ENCODE measurements at places on chromosomes 3 and 15.

DNA sequence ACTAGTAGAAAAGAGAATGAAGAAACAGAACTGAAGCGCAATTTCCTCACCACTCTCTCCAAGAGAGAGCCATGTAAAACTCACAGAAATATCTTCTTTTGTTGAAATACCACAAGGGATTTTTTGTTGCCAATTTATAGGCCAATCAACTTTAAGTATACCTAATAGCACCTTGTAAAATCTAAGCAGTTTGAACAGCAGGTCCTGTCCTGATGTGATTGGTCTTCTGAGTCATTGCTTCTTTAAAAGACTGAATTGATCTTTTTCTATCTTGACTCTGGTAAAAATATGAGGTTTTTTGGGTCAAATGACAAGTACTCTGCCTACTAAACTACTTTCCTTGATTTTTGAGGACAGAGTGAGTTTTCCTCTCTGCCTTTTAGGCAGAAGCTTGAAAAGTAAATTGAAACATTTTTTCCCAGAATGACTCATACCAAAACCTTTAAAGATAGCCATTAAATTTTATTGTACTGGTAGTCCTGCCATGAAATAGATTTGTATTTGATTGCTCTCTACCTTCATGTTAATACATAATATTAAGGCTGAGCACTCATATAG is 343.9 kb upstream of the CBLB start:
- no peak for DNase-seq

- no peak for DNase-seq
Observed at GRCh38 chr3:43620831-43621655, 768 bp downstream of the ANO10 start.

GRCh38 chr3:45793482-45794176 is 2.7 kb downstream of the SLC6A20 start:
- no peak for DNase-seq

- DNase-seq = no peak
Observed at GRCh38 chr3:167913219-167913835, 177.8 kb downstream of the SERPINI1 start.

DNA sequence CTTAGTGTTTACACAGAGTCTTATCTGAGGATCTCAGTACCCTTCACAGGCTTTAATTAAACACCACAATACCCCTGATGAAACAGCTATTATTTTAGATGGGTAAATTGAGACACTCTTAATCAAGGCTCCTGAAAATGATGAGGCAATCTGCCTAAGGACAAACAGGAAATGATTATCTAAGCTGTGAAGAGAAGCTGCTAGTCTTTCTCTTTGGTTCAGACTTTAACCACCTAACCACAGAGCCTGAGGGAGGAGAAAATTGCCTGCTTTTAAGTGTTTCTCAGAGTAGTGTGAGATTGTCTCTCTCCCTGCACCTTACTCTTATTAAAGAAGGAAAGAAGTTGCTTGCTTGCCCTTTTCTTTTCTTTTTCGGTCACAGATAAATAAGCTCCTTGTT is 364.3 kb upstream of the ADAMTS9 start:
- no peak for DNase-seq

GRCh38 chr3:180093535-180093934 is 56.8 kb upstream of the PEX5L start:
- no peak for DNase-seq

DNA sequence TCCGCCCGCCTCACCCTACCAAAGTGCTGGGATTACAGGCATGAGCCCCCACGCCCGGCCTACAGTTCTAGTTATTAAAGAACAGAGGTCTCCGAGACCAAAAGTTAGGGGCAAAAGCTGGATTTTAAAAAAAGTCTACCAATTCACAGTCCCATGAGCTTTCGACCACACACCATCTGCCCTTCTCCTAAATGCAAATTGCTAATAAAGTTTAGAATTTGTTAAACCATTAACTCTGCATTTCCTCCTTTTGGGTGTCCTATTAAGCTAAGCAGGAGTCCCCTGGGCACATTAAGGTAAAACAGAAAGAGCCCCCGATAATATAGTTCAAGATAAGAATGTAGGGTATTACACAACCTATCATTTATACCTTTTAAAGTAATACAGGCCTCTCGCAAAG is 322.7 kb downstream of the FOXP1 start:
- no peak for DNase-seq

DNA sequence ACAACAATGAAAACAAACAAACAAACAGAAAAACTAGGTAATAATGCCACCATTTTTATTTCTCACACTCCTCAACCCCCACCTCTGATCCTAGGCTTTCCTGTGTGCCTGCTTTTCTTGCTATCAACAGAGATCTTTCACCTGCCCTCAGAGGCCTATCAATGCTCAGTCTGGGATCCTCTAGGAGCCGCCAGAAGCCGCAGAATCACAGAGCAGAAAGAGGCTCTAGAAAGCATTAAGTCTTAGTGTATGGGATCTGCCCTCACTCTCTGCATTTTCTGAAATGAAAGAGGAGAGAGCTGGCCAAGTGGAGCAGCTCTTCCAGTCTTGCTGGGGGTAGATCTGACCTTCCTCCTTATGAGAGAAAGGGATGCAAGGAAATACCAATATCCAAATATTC is 306.8 kb downstream of the TUSC7 start:
- no peak for DNase-seq
